ENCODE measurements at places on chromosomes 1 and 21. TPM values are rescaled to one million over a fixed set of nuclear protein-coding genes. Genes with fewer than 3 reads are reported as not detected.

The TSPAN2 gene
- total RNA-seq: 2.0 TPM

DNA sequence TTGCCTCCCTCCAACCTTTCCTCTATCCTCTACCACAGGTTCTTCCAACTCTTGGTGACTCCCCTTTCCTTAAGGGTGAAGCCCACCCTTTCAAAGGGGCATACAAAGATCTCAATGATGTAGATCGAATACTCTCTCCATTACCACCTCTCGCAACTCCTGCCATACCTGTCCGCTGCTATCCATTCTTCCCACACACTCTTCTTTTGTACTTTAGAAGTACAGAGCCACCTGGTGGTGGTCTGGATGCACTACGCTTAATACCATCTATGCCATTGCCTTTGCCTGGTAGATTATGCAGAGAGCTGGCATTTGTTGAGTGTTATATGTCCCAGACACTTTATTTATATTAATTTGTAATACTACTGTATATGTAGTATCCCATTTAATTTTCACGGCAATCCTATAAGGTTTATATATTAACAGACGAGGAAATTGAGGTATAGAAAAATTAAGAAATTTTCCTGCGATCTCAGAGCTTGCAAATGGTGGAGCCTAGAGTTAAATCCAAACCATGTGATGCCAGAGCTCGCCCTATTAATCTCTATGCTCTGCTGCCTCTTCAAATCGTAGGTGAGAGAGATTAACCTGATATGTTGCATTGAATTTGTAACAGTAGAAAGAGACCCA lies 22.9 kb downstream of the TSHB start:
- DNase-seq: peak; percentile 25

The GLIS1 gene
- 0.11 TPM for total RNA-seq

The HORMAD1 gene
- total RNA-seq: not detected
